ENCODE measurements at places on chromosomes 16 and 17.

DNA sequence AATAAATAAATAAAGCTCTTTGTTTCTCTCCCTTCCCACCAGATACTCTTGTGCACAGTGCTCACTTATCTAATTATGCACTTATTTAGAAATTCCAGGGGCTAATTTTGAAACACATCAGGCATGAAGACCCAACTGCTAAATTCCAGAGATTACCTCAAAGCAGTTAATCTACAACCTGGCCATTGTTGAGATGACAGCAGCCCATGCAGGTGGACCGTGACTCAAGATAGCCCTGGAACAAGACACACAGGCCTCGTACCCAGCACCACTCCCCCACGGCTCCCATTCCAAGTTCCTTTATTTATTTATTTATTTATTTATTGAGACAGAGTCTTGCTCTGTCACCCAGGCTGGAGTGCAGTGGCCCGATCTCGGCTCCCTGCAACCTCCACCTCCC lies 60.1 kb upstream of the NPEPPS start:
- DNase-seq: no peak

DNA sequence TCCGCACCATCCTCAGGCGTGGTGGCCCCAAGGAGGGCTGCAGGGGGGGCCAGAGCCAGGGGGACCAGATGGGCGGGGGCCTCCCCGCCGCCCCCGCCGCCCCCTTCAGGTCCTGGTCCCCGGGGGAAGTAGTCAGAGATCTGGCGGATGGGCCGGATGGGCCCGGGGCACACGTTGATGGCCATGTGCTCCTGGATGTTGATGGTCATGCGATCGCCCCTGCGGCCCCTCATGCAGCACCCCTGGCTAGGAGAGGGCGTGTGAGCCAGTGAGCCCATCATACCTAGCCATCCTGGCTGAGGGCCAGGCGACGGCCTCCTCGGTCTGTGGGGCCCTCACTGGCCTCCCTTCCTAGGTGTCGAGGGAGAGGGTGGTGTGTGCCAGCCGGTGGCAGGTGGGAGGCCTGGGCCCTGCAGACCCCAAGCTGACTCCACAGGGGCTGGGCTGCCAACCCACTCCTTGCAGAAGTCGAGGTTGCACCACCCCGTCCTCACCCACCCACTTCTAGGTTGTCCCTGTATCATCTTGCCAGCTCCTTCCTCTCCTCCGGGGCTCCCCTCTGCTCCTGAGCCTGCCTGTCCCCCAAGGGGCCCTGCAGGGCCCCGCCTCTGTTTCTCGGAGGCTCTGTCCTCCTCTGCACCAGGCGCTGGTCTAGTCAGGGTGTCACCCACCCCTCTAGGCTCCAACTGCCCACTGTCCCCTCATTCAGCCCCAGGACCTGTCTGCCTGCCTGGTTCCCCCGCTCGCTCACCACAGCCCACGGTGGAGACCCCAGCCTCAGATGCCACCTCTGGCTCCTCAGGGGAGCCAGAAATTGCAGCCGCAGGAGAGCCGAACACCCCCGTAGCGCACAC lies 610 bp downstream of the DOC2A start:
- DNase-seq: no peak

DNA sequence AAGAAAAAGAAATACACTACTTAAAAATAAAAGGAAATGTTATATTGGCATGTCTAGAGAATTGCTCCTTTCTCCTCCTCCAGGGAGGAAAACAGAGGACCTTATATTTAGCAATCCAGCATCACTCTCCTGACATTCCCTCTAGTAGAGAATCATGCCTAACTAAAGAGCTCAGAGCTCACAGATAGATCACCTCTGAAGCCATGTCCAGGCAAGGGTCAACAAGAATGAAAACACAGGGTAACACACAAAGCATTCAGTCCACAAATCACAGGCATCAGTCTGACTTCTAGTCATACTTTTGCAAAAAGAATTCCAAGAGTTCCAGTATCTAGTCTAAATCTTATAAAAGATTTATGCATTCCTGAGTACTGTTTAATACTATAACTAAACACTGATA lies 4.4 kb upstream of the HASPIN start:
- no peak for DNase-seq

GRCh38 chr17:73510981-73511718 lies 133.1 kb downstream of the SDK2 start:
- DNase-seq: no peak

DNA sequence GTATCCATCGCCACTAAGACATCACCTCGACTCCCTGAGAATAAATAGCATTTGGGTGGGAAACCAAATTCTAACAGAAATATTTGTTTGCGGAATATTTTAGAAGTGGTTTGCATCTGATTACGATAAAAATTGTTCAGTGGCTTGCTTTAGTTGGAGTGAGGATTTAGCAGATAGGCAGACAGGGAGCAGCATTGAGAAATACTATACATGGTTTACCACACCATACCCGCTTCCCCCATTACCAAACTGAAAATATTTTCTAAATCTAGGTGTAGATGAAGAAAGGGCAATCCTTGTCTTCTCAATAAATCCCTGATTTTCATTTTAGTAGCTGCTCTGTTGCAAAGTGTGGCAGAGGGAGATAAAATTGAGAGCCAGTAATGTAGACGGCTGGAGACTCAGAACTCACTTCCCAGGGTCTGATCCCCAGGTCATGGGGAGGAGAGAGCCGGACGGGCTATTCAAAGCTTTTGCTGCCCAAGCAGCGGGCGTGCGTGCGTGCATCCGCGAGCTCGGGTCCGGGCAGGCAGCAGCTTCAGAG lies 808 bp upstream of the BAHCC1 start:
- no peak for DNase-seq

DNA sequence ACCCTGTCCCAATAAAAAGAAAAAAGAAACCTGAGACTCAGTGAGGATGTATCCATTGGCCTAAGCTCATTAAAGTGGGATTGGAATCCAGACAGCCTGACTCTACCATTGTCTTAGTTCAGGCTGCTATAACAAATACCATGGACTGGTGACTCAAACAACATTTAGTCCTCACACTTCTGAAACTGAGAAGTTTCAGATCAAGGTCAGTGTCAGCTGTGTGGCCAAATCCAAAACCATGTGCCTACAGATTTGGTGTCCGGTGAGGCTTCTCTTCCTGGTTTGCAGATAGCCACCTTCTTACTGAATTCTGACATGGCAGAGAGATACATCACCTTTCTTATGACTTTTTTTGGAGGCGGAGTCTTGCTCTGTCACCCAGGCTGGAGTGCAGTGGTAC lies 53.3 kb upstream of the KDM8 start:
- DNase-seq: no peak

- DNase-seq: no peak
Observed at GRCh38 chr17:2402544-2402943, 1.7 kb upstream of the MNT start.

- DNase-seq: no peak
Observed at GRCh38 chr17:21814776-21815175, 122.5 kb downstream of the KCNJ18 start.

GRCh38 chr17:53749178-53749577 lies 73.5 kb upstream of the KIF2B start:
- DNase-seq: no peak

- no peak for DNase-seq
Observed at GRCh38 chr17:4645642-4646041, 4.2 kb upstream of the ALOX15 start.

GRCh38 chr17:42493319-42493718 lies 34.6 kb downstream of the ATP6V0A1 start:
- DNase-seq: no peak

GRCh38 chr16:28261942-28262341 lies 30.4 kb upstream of the SBK1 start:
- no peak for DNase-seq

GRCh38 chr17:72569148-72569946 lies 448.5 kb downstream of the SOX9 start:
- DNase-seq: no peak

DNA sequence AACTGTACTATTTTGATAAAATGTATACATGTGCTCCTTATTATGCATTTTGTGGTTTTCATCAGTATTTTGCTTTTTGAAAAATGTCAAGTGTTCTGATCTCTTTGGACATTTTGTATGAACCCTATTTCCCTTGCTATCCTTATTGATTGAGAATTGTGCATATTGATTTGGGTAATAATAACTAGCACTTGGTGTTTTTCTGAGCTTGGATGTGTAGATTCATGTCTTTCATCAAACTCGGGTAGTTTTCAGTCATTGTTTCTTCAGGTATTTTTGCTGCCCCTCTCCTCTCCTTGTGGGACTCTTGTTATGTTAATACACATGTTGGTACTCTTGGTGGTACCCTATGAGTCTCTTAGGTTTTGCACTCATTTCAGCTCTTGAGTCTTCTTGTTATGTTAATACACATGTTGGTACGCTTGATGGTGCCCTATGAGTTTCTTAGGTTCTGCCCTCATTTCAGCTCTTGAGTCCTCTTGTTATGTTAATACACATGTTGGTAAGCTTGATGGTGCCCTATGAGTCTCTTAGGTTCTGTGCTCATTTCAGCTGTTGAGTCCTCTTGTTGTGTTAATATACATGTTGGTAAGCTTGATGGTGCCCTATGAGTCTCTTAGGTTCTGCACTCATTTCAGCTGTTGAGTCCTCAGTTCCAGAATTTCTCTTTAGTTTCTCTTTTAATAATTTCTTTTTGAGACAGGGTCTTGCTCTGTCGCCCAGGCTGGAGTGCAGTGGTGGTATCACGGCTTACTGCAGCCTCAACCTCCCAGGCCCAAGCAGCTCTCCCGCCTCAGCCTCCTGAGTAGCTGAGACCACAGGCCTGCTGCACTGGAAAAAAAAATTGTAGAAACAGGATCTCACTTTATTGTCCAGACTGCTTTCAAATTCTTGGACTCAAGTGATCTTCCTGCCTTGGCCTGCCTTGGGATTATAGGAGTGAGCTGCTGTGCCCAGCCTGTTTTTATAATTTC lies 19.3 kb downstream of the ZNF750 start:
- no peak for DNase-seq

GRCh38 chr17:27466376-27466742 lies 10.1 kb downstream of the KSR1 start:
- no peak for DNase-seq

GRCh38 chr17:65727246-65727645 lies 165.8 kb upstream of the AXIN2 start:
- no peak for DNase-seq

DNA sequence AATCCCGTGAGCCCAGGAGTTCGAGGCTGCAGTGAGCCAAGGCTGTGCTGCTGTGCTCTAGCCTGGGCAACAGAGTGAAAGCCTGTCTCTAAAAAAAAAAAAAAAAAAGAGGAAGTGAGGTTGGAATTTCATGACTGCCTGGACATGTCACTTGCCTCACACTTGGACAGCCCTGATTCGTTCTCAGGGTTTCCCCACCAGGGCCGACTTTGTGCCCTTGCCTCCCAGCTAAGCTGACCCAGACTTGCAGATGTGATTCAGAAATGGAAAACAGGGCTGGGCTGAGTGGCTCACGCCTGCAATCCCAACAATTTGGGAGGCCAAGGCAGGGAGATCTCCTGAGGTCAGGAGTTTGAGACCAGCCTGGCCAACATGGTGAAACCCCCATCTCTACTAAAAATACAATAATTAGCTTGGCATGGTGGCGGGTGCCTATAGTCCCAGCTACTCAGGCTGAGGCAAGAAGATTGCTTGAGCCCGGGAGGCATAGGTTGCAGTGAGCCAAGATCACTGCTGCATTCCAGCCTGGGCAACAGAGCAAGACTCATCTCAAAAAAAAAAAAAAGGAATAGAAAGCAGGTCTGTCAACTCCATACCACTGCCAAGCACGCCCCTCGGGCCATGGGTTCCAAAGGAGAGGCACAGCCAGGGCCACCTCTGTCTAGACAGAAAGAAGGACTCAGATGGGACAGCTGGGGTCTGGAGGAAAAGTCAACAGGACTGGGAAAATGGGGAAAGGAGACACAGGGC lies 46.9 kb downstream of the SOCS1 start:
- no peak for DNase-seq

GRCh38 chr16:7585705-7586104 lies 253.1 kb downstream of the RBFOX1 start:
- no peak for DNase-seq

- DNase-seq: no peak
Observed at GRCh38 chr17:65498816-65499215, 62.6 kb downstream of the AXIN2 start.

- no peak for DNase-seq
Observed at GRCh38 chr17:81498953-81499600, 13.5 kb downstream of the ACTG1 start.

DNA sequence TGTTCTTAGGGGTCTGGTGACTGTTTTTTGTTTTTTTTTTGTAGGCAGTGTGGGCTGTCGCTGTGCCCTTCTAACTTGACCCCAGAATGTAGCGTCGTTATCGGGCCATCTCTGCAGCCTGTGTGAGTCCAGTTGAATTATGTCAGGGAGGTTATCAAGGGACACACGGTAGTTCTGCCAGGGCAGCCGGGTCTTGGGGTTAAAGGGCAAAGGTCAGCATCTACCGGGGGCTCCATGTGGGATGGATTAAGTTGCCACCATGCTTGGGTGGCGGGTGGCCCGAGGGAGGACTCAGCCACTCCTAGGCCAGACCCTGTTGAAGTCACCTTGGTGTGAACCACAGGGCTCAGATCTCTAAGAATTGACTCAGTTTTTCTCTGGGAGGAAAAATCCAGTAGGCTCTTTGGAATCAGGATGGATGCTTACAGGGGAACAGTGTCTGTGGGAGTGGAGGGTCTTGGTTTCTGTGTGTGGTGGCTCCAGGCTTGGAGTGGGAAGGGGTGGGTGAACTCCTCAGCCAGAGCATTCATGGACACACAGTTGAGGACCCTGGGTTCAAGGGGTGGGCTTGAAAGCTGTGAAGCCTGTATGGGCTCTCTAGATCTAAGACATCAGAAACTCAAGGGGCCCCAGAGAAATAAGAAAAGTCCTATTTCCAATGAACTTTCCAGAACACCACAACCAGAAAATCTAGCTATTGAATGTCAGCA lies 191.7 kb downstream of the IRF8 start:
- DNase-seq: no peak

DNA sequence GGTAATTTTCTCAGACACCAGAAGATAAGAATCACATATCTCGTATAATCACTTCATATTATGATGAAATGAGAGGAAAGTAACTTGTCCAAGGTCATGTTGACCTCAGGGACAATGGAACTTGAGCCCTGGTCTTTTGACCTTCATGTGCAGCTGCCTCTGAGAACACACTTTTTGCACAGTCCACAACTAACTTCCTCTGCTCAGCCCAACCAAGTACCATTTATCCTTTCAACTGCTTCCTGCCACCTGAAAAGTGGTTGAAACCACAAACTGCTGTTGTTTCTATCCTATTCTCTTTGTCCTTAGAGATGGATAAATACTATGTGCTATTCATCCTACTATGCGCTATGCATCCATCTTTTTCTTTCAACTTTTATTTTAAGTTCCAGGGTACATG lies 2.3 kb upstream of the CCL1 start:
- DNase-seq: no peak

All from T follicular helper cell (primary cell).